Cardiac muscle cell (in vitro differentiated cells and primary cell): ENCODE measurements at places on chromosomes 1 and 21. TPM values are rescaled to one million over a fixed set of nuclear protein-coding genes. Genes with fewer than 3 reads are reported as not detected.
A peak's percentile ranks its signal among the peaks of the same experiment; 100 is the strongest.

- no peaks in the 10 kb centered on the region for H3K36me3 ChIP-seq
- no peak overlapping the region for H3K27ac ChIP-seq
- H3K4me3 ChIP-seq = no peak overlapping the region
- peaks cover 29% of the 10 kb centered on the region for H3K27me3 ChIP-seq
- no peak for DNase-seq
Measured at GRCh38 chr1:201176940-201177339, 13.7 kb upstream of the IGFN1 start.

- no peaks in the 10 kb centered on the region for H3K36me3 ChIP-seq
- no peaks in the 10 kb centered on the region for H3K27me3 ChIP-seq
- no peak for DNase-seq
- H3K4me1 ChIP-seq = peaks cover 24% of the 10 kb centered on the region
Measured at GRCh38 chr1:34847094-34847493, 12.5 kb downstream of the SMIM12 start.

GRCh38 chr1:226365831-226366231 is 42.1 kb downstream of the PARP1 start:
- no peak overlapping the region for H3K4me3 ChIP-seq
- peaks cover 30% of the 10 kb centered on the region for H3K4me1 ChIP-seq
- peaks cover 83% of the 10 kb centered on the region for H3K36me3 ChIP-seq
- H3K27ac ChIP-seq = no peak overlapping the region
- no peaks in the 10 kb centered on the region for H3K27me3 ChIP-seq
- DNase-seq = no peak

- H3K27ac ChIP-seq = no peak overlapping the region
- no peaks in the 10 kb centered on the region for H3K36me3 ChIP-seq
- no peaks in the 10 kb centered on the region for H3K4me1 ChIP-seq
- no peaks in the 10 kb centered on the region for H3K27me3 ChIP-seq
- DNase-seq = peak; percentile 72
Measured at GRCh38 chr1:25944986-25945385, 38.8 kb upstream of the STMN1 start.

The HES2 gene
- total RNA-seq = not detected in 2 replicates

- H3K27ac ChIP-seq = peak overlapping the region; percentile 22
- no peak overlapping the region for H3K4me3 ChIP-seq
- peaks cover 6% of the 10 kb centered on the region for H3K4me1 ChIP-seq
- no peaks in the 10 kb centered on the region for H3K36me3 ChIP-seq
- H3K27me3 ChIP-seq = no peaks in the 10 kb centered on the region
- peak; percentile 62 for DNase-seq
Measured at GRCh38 chr1:34013958-34014737, 150.3 kb downstream of the HMGB4 start.

- no peaks in the 10 kb centered on the region for H3K36me3 ChIP-seq
- H3K27me3 ChIP-seq = no peaks in the 10 kb centered on the region
- no peak overlapping the region for H3K4me3 ChIP-seq
- H3K27ac ChIP-seq = no peak overlapping the region
Measured at GRCh38 chr1:193846411-193846810, 660.0 kb upstream of the B3GALT2 start.

DNA sequence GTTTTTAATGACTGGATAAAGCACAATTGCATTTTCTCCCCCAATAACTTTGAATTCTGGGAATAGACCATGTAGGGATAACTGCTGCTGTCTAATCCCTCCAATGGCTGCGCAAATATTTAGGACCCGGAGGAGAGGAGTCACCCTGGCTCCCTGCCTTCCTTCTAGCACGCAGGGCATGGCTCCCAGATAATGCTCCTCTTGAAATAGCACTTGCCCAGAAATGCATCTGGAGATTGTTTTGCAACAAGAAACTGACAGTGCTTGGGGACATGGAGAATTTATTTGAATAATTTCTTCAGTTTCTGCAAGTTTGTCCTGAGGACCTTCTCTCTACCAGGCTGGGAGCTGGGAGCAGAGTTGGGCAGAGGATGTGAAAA is 83.5 kb downstream of the MAN1C1 start:
- H3K27me3 ChIP-seq = no peaks in the 10 kb centered on the region
- peaks cover 94% of the 10 kb centered on the region for H3K4me1 ChIP-seq
- H3K36me3 ChIP-seq = no peaks in the 10 kb centered on the region

DNA sequence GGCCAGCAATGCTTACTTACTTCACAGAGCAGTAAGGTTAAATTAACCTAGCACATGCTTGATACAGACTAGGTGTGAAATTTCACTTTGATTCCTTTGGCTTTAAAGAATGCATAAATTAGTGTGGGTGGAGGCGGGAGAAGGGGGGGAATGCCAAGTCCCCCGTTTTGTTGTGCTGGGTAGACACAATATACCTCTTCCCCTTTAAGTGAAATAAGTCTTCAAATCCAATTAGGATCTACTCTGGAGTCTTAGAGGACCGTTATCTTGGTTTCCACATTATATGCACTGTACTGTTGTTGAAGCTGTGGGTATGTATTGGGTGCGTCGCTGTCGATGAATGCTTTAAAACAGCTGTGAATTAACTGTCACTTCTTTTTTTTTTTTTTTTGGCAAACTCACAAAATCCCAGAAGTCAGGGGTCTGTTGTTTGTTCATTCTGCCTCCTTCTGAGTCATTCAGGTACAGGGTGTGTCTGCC is 1.6 kb upstream of the S1PR1 start:
- H3K36me3 ChIP-seq = peaks cover 14% of the 10 kb centered on the region
- no peak for DNase-seq
- H3K27me3 ChIP-seq = no peaks in the 10 kb centered on the region
- peak overlapping the region; percentile 93 for H3K4me3 ChIP-seq
- H3K4me1 ChIP-seq = peaks cover 7% of the 10 kb centered on the region

DNA sequence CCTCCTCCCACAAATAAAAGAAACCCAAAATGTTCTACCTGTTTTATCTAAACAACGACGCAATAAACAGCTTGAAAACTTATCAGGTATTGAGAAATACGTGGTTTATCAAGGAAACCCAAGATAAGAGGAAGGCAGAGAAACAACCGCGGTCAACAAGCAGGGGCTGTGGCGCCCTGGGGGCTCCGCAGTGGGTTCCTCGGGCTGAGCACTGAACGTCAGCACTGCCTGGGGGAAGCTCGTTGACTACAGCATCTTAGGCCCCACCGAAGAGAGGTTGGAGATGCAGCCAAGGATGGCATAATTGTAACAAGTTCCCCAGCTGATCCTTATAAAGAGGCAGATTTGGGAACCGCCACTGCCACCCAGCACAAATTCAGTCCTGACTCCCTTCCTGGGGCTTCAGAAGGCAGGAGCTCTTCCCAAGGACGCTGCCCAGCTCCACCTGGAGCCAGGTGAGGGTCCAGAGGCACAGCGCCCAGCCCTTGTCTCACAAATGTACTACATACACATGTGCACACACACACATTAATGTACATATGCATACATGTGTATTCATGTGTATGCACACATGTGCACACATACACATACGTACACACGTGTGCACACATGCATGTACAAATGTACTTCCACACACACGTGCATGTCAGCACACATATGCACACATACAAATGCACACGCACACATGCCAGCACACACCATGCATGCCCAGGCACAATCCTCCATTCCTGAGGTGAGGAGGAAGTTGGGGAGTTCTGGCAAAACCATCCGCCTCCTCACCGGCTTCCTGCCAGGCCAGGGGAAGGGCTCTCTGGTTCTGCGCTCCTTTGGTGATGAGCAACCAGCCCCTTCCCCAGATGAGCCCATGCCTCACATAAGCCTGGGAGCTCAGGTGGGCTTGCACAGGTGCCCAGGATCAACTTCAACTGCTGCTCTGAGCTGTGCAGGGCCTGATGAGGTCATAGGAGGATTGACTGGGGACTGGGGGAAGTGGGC is 251.1 kb downstream of the NPHP4 start:
- H3K27ac ChIP-seq = no peak overlapping the region
- no peak for DNase-seq
- H3K27me3 ChIP-seq = no peaks in the 10 kb centered on the region
- H3K4me3 ChIP-seq = no peak overlapping the region

DNA sequence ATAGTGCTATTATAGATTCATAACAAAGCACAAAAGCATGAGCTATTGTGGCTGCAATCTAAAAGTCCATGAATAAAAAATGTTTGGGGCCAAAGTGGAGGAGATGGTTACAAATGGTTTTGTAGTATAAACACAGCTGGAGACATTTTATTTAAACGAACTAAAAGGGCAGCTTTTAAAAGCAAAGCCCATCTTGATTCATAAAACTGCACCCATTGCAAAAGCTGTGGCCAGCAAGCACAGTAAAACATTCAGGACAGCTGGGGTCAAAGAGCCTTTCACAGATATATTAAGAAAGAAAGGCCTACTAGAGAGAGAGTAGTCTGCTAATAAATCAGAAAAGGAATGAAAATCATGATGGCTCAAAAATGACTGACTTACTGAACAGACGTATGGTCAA is 520.8 kb downstream of the NUF2 start:
- H3K27ac ChIP-seq = no peak overlapping the region
- no peak for DNase-seq
- H3K36me3 ChIP-seq = no peaks in the 10 kb centered on the region
- no peaks in the 10 kb centered on the region for H3K4me1 ChIP-seq

DNA sequence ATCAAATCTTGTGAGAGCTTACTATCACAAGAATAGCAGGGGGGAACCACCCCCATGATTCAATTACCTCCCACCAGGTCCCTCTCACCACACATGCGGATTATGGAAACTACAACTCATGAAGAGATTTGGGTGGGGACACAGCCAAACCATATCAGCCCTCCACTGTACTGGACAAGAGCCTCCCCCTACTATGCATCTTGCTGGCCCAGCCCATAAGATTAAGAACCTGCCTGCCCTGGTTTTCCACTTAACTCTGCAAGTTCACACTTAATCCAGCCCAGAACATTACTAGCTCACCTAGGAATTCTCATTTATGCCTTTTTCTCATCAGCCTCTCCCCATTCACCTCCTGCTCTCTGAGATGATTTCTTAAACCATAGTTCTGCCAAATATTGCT is 18.0 kb upstream of the FBXO28 start:
- H3K27me3 ChIP-seq = peaks cover 5% of the 10 kb centered on the region
- H3K4me3 ChIP-seq = no peak overlapping the region
- no peak overlapping the region for H3K27ac ChIP-seq
- H3K4me1 ChIP-seq = no peaks in the 10 kb centered on the region
- no peak for DNase-seq

The PRKAB2 gene
- 28.2 and 29.3 TPM in 2 replicates for total RNA-seq

The LRRC38 gene
- not detected in 2 replicates for total RNA-seq

DNA sequence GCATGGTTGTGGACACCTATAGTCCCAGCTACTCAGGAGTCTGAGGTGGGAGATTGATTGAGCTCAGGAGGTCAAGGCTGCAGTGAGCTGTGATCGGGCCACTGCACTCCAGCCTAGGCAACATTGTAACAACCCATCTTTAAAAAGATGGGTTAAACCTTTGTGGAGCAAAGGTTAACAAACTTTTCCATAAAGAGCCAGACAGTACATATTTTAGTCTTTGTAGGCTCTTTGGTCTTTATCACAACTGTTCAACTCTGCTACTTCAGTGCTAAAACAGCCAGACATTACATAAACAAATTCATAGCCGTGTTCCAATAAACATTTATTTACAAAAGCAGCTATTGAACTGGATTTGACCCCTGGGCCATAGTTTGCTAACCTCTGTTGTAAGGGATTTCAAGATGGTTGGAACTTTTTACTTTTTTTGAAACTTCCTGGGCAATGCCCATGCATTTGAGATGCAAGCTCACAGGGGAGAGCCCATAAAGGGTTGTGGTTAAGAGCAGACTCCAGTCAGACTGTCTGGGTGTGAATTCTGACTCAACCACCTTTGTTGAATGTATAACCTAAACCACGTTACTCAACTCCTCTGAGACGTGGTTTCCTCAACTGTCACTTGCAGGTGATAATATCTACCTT is 10.8 kb downstream of the INAVA start:
- no peak overlapping the region for H3K4me3 ChIP-seq
- H3K36me3 ChIP-seq = no peaks in the 10 kb centered on the region
- no peaks in the 10 kb centered on the region for H3K4me1 ChIP-seq
- no peaks in the 10 kb centered on the region for H3K27me3 ChIP-seq
- no peak for DNase-seq
- H3K27ac ChIP-seq = no peak overlapping the region

DNA sequence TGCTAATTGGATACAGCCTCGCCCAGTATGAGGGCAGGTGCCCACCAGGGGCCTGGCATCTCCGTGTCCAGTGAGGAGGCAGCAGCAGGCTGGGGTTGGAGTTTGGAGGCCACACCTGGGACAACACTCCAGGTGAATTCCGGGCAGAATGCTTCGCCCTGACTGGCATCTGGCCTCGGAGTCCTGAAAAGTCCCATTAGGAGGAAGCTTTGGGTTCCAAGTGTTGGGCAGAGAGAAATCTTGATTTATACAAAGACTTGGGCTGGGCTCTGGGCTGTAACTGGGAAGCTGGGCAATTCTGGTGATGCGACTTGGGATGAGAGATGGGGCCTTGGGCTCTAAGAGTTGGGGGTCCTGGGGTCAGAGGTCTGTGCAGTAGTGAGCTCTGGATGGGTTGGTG is 48.1 kb upstream of the CSF3R start:
- no peaks in the 10 kb centered on the region for H3K36me3 ChIP-seq
- H3K27me3 ChIP-seq = no peaks in the 10 kb centered on the region
- no peak overlapping the region for H3K27ac ChIP-seq
- H3K4me1 ChIP-seq = no peaks in the 10 kb centered on the region
- DNase-seq = no peak

The KRTAP7-1 gene
- not detected in 2 replicates for total RNA-seq

GRCh38 chr1:207878939-207879338 is 32.0 kb downstream of the CD34 start:
- H3K27me3 ChIP-seq = peaks cover 3% of the 10 kb centered on the region
- H3K4me3 ChIP-seq = no peak overlapping the region
- H3K36me3 ChIP-seq = no peaks in the 10 kb centered on the region

DNA sequence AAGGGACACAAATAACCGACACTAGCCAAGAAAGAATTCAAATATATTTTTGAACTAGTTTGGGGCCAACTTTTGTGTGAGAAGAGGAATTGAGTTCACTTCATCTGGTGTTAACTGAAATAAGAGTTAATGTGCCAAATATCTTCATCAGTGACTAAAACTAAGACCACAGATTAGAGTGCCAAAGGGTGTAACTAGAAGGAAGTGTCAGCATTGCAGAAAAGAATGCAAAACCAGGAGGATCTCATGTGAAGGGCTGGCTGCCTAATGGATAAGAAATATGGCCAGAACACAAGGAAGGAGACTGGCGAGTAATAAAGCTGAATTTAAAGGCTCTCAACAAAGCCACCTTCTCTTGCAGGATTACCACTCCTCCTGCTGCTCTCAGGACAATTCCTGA is 61.8 kb upstream of the LRRC8D start:
- DNase-seq = no peak
- H3K4me1 ChIP-seq = peaks cover 6% of the 10 kb centered on the region
- no peaks in the 10 kb centered on the region for H3K36me3 ChIP-seq
- no peak overlapping the region for H3K4me3 ChIP-seq
- H3K27ac ChIP-seq = no peak overlapping the region

- no peak overlapping the region for H3K27ac ChIP-seq
- no peaks in the 10 kb centered on the region for H3K36me3 ChIP-seq
- H3K4me1 ChIP-seq = no peaks in the 10 kb centered on the region
- DNase-seq = no peak
- H3K27me3 ChIP-seq = no peaks in the 10 kb centered on the region
- H3K4me3 ChIP-seq = no peak overlapping the region
Measured at GRCh38 chr1:40399984-40400704, 26.6 kb downstream of the SMAP2 start.

- H3K4me3 ChIP-seq = no peak overlapping the region
- H3K36me3 ChIP-seq = no peaks in the 10 kb centered on the region
- H3K4me1 ChIP-seq = no peaks in the 10 kb centered on the region
- H3K27me3 ChIP-seq = no peaks in the 10 kb centered on the region
Measured at GRCh38 chr1:33228935-33229487, 27.3 kb upstream of the ZNF362 start.

GRCh38 chr1:29959356-29959755 is 723.0 kb downstream of the PTPRU start:
- no peak for DNase-seq
- no peaks in the 10 kb centered on the region for H3K27me3 ChIP-seq
- H3K27ac ChIP-seq = no peak overlapping the region
- H3K4me1 ChIP-seq = peaks cover 3% of the 10 kb centered on the region

The MAP3K7CL gene
- 0.07 and 0.12 TPM in 2 replicates for total RNA-seq
